NCI-H2107 (cell line): ENCODE measurements at places on chromosomes 16 and 17.

DNA sequence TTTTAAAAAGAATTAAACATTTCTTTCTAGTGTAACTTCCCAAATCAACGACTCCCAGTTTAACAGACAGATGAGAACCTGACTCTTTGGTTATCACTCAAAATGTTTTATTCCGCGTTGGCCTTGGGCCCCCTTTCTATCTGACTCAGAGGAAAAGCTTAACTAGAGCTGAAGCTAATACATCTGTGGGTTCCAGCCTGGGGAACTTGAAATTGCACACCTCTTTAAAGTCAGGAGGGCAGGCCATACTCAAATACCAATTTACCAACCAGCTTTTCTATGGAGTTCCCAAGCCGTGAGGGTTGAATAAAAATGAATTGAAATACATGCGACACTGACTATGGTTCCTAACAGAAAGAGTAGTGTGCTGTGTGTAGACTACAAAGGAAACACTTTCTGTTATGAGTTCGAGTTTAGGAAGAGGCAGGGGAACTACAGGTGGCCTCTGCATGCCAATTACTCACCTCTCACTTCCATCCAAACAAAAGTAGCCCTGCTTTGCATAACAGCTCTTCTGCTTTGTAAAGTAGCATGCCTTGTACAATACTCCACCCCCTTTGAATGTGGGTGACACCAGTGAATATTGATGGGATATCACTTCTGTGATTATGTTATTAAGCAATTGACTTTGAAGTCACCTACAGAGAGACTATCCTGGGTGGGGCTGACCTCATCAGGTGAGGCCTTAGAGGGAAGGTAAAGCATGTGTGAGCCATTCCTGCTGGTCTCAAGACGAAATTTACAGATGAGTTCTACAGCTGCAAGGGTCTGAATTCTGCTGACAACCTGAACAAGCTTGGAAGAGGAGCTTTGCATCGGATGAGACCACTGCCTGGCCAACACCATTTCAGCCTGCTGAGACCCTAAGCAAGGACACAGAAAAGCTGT is 92.1 kb downstream of the WDR59 start:
- DNase-seq = no peak

DNA sequence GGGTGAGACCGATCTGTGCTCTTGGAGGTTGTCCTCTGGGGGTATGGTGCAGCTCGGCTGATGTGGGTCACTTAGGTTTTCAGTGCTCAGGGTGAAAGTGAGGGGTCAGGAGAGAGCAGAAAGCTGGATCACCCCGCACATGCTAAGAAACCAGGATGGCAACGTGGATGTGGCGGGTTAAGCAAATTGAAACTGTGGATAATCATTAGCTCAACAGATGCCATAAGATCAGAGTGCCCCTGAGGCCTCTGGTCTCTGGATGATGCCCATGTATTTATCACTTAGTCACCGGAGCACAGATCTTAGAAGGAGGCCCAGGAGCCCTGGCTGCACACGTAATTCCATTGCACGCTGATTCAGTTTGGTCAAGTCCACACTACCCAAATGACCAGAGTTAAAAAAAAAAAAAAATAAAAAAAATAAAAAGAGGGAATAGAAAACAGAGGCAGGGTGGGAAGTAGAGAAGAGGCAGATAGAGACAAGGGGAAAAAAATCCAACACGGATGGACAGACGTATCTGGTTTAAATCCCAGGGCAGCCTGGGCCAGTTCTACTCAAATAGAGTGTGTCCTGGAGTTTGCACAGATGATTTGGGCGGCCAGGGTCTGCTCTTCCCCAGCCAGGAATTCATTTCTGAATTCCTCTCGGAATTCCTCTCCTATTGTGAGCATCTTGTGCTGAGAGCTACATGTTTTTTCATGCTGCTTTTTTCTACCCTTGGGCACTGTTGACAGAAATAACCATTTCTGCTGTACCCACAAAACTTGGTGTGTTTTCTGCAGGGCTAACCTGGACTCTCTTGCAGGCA is 378.3 kb downstream of the CPPED1 start:
- no peak for DNase-seq

DNA sequence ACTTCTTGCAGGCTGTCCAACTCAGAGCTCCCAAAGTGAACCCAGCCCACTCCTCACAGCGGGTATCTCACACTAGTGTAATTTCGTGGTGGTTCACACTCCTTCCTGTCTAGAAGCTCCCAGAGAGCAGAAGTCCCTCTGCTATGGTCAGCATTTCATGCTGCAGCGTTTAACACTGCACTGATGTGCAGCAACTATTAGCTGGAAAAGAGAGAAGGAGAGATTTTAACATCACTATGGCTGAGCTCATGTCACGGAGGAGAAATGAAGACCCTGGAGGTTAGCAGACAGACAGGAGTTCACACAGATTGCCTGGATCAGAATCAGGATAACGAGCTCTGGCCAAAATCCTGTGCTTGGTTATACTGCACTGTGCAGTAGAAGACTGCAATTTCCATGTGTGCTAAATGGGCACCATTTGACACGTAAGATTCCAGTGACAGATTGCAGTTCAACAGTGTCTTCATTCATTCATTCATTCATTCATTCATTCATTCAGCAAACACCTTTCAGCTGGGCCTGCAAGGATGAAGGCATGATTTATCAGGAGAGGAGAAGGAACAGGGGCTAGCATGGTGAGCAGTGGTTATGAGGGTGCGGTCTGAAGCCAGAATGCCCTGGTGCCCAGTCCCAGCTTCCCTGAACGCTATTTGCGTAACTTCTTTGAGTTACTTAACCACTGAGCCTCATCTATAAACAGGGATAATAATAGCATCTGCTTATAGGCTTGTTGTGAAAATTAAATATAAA is 5.3 kb upstream of the CCL1 start:
- no peak for DNase-seq

- DNase-seq = no peak
Measured at GRCh38 chr17:76239538-76240274, 587 bp downstream of the RNF157 start.

DNA sequence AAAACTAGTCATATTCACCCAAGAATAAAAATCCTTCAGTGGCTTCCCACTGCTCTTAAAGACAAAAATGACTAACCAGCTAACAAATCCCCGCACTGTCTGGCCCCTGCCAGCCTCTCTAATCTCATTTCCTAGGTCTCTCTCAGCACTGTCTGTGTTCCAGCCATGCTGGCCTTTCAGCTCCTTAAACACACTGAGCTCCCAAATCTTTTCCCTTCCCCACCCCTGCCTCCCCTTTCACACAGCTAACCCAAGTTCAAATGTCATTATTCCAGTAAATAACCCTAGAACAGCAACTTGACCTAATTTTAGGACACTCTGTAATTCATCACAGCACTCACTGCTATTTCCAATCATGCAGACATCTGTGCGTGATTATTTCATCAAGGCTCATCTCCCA is 7.8 kb downstream of the SHCBP1 start:
- DNase-seq = no peak

DNA sequence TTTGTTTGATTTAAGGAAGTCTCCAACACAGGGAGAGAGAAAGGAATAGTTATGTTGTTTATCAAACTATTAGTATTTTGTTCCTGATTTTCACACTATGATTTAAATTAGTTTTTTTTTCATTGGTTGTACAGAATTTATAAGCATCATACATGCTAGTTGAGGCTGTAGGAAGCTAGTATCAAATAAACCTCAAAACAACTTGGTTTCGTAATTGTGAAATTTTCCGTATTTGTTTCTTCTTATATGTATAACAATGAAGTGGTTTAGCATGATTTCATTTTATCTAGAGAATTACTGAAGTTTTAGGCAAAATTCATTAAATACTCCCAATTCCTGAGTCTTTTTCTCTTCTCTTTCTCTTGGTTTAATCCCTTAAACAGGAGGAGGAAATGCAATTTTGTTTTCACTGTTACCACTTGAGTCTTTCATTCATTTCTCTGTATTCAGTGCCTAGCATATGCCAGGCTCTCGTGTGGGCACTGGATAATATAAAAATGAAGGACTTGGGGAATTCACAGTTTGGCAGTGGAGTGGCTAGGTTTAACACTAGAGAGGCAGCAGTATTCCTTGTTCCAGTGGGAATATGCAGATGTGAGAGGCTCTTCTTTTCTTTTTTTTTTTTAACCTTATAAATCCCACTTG is 1.8 kb downstream of the CYLD start:
- no peak for DNase-seq

GRCh38 chr16:58589326-58589905 is 40.2 kb downstream of the CNOT1 start:
- no peak for DNase-seq

DNA sequence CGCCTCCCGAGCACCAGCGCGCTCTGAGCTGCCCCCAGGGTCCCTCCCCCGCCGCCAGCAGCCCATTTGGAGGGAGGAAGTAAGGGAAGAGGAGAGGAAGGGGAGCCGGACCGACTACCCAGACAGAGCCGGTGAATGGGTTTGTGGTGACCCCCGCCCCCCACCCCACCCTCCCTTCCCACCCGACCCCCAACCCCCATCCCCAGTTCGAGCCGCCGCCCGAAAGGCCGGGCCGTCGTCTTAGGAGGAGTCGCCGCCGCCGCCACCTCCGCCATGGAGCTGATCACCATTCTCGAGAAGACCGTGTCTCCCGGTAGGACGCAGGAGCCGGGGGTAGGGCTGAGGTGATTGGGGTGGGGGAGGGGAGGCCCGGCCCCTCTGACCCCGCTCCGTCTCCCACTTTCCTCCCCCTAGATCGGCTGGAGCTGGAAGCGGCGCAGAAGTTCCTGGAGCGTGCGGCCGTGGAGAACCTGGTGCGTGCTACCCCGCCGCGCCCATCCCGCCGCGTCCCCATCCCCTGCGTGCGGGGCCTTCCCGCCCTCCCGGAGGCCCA is 329 bp downstream of the KPNB1 start:
- no peak for DNase-seq

DNA sequence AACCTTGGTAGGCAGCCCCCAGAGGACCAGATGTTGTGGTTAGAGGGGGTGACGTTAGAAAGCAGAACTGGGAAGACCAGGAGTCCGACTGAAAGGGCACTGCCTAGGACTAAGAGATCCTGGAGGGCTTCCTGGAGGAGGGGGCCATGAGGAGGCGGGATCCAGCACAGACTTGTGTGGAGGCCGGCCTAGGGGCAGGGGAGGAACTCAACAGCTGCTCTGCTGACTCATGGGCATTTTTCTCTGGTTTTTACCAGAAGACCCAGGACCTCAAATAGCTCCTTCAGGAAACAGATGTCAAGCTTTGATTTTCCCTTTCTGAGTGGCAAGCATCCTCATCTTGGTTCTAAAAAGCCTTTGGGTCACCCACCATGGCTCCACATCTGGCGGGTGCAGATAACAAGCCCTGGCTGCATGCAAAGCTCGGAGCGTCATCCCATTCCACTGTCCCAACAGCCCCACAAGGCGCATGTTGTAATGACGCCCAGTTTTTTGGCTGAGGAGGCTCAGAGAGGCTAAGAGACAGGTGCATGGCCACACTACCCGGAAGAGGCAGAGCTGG is 29.0 kb downstream of the IL21R start:
- DNase-seq = no peak

DNA sequence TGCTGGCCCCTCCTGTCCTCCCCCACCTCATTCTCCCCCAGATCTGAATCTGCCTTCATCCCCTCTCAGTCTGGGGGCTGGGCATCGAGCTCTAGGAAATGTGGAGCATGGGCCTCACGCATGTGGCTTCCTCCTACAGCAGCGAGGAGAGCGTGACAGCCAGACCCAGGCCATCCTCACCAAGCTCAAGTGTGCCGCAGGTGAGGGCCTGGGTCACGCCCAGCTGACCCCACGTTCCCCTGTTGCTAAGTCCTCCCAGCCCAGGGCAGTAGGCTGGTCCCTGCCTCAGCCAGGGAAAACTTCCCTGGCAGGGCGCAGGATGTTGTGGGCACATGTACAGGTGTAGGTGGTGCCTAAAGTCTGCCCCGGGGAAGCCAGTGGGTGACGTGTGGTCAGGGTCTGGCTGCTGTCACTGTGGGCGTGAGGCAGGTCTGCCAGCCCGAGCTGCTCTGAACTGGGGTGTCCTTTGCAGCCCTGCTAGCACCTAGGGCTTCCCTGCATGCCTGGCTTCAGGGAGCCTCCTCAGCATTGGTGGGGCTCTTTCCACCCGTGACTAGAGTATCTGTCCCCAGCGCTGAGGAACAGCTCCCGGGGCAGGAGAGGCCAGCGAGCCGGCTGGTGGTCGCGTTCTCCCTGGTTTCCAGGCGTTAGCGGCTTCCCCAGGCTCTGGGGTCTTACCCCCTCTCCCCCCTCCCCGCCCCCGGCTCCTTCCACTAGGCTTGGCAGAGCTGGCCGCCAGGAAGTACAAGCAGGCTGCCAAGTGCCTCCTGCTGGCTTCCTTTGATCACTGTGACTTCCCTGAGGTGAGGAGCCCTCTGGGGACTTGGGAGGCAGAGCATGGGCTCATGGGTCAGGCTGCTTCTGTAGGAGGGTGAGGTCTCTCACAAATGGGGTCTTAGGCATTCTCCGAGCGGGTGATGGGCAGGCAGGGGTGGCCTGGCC is 3.6 kb downstream of the GPS1 start:
- no peak for DNase-seq

DNA sequence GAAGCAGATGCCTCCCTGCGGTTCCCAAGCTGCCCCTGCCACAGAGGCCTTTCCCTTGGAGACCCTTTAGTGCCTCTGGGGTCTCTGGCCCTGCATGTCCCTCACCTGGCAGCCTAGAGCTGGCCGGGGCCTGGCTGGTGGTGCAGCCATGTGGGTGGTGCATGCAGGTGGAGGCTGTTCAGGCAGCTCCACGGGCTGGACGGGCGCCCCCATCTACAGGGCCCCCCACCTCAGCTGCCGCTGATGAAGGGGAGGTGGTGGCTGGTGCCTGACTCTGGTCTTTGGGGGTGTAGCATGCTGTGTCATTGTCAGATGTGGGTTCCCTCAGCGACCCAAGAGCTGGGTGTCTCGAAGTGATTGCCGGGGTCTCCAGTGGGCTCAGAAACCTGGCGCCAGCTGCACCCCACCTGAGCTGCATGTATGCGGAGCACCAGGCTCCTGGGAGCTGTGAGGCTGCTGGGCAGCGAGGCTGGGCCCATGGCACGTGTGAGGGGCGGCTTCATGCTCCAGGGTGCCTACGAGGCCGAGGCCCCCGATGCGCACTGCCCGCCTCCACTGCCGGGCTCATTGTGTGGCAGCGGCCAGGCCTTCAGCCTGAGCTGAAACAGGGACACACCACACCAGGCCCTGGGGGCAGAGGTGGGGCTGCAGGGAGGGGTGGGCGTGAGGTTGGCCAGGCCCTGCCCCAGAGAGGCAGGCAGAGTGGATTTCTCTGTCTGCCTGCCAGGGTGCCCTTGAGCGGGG is 57.0 kb downstream of the BAIAP2 start:
- DNase-seq = no peak

DNA sequence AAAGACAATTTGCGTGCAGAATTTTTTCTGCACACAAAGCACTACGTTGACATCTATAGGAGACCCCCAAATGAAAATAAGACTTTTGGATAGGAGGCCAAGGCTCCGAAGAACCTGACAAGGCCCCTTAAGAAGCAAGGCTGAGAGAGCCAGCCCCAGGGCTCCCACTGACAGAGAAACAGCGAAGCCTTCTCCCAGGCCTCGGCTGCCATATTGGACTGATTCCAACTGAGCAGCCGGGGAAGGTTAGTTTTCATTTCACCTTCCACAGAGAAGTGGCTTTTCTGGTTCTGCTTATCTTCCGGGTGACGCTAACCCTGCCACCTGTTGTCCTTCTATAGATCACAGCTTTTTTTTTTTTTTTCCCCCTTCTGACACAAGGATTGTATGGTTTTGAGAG is 356.7 kb downstream of the SOX9 start:
- DNase-seq = peak; percentile 59
